H1 (cell line): ENCODE measurements at places on chromosomes 11 and 22.

DNA sequence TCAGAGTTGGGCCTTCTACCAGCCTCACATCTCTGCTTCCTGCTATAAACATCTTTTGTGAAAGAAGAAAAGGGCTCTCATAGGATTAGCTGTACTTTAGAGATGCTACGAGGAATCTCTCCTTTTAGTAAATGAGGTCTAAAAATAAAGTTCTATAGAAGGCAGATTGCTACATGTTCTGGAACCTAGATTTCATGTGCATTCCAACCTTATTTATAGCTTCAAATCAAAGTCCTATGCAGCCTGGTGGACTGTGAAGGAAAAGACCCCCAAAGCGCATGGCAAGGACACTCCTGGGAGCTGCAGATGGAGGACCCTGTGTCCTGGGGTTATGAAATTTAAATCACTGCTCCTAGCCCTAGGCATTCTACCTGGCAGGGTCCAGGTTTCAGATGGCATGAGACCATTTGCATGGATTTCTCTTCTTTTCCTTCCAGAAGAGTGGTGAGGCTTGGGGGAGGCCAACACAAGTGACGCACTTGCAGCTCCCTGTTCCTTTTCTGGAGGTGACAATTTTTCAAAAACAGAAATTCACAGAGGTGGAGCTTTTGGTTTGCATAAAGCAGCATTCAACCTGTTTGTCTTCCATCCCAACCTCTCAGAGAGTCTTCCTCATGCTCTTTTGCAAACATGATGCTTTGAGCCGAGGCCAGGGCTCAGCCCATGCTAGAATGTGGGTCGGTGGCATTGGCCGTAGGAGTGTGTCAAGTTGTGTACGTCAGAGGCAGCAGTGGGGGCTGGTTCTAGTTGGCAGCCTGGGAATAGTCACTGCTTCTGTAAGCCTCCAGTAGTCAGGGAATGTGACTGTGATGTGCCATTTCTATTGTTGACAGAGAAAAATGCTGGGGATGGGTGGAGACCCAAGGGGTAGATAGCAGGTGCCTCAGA, 6.3 kb downstream of the CRY2 start:
- no peak for DNase-seq

DNA sequence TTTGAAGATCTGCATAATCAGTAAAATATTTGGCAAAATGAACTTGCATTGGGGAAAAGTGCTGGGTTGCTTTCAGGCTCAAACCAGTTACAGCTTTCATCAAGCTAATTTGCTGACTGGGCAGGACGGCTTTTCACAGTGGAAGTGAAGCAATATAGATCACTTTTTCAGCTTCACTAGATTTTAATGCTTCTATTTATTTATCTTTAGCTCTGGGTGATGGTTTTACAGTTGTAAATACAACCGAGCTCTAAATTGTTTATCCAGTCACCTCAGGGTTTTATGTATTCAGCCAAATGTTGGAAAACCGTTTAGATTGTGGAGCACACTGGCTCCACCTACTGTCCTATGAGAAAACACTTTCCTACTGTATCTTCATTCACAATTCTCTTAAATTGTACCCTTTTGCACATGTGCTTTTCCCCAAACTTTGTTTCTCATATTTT, 58.2 kb downstream of the ACER3 start:
- no peak for DNase-seq

DNA sequence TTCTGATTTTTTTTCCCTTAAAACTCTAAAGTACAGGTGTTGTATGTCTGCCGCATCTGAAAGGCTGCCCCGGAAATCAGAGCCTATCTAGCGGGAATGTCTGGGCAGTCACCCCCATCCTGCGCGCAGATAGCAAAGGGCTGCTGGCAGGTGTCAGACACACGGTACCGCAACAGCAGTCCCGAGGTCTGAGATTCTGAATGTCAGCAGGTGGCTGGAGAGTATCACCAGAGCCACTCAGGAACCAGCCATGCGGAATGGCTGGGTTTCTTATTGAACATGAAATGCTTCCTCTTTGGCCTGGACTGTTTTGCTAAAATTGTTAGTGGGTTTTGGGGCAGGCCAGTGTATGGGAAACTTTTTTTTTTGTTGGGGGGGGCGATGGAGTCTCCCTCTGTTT, 53.3 kb downstream of the CERK start:
- no peak for DNase-seq

DNA sequence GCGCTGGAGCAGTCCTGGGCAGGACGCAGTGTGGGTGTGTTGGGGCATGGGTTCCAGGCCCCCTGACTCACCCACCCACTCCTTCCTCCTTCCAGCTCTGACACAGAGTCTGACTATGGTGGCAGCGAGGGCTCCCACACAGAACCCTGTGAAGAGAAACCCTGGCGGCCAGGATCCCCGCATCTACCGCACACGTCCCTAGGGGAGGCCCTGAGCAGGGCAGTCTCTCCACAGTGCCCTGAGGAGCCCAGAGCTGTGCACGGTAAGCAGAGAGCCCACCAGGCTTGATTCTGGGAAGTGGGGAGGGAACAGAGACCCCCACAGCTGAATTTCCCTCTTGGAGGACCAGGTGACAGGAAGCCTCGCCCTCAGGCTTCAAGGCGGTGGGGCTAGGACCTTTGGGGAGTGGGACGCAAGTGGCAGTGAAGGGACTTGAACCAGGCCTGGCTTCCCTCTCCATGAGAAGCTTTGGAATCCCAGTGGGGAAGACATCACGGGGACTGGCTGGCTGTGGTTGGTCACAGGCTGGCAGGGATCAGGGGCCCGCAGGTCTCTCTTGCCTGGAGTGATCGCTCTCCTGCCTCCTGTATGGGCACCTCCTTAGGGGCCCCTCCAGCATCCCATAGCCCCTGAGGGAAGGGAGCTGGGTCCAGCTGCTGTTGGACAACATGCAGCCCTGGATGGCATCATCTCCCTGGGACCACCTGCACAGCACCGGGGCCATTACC, 96.4 kb upstream of the PARVA start:
- no peak for DNase-seq

GRCh38 chr22:47933891-47934290, 1171.4 kb downstream of the TBC1D22A start:
- no peak for DNase-seq

DNA sequence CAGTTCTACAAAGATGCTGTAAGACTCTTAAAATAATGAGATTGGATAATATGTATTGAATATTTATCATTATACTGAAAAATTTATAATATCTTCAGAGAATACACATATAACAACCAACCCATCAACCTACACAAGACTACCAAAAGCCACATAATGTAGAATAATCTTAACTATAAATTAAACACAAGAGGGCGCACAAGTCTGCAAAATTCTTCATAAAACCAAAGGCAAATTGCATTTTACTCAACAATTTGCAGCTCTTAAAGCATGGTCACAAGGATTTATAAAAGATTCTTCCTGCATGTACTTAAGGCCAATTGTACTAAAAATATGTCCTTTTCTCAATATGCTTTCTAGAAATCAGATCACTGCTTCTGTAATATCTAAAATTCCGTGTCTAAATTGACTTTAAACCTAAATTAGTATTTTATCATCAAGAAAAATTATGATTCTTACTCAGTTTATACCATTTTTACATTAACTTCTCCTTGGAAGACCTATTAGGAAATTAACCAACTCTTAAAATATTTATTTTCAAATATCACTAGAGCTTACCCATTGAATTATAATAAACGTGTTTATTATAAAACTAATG, 79.0 kb downstream of the TTC28 start:
- DNase-seq = no peak

DNA sequence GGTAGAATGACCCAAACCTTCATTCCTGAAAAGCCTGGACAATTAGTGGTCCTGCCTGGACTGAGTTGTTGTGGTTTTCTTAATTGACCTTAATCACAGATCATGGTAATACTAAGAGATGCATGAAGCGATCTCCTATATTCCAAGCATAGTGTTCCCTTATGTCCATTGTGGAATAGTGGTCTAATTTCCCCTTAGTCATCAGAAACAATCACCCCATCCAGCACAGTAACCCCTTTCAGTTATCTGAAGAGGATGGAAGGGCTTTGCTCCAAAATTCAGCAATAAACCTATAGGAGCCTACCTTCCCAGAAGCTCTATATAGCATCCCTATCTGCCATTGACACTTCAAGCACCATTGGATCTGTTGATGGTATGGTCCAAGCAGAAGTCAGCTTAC, 6.8 kb upstream of the MS4A5 start:
- no peak for DNase-seq

DNA sequence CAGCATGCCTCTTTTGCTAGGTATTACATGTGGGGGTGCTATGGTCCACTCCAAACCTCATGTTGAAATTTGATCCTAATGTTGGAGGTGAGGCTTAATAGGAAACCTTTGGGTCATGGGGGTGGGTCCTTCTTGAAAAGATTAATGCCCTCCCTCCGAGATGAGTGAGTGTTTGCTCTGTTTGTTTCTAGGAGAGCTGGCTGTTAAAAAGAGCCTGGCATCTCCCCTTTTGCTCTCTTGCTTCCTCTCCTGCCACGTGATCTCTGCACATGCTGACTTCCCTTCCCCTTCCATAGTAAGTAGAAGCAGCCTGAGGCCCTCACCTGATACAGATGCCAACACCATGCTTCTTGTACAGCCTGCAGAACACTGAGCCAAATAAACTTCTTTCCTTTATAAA, 104.5 kb downstream of the FAT3 start:
- no peak for DNase-seq

DNA sequence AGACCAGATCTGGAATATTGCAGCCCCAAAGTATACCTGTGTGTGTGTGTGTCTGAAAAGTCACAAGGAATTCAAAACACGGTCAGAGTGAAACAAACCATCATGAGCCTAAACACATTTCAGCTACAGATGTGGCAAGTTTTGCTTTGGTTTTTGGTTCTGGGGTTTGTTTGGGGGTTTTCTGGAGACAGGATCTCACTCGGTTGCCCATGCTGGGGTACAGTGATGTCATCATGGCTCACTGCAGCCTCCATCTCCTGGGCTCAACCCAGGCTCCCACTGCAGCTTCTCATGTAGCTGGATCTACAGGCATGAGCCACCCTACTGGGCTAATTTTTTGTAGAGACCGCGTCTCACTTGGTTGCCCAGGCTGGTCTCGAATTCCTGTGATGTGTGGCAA, 41.4 kb upstream of the PHF21A start:
- no peak for DNase-seq

DNA sequence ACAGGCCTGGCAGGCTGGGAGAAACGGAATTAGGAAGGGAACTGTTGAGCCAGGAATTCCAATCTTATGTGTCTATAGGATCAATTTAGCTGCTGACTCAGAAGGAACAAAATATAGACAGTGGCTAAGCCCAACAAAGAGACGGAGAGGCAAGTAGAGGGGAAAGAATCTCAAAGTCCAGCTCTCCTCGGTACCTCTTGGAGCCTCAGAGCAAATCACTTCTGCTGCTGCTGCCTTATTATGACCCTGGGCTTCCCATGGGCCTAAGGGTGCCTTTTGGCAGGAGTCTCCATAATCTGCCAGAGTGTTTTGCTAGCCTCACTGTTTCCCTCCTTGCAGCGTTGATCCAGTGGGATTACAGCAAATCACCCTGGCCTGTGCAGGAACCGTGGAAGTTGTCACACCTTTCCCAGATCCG, 31.7 kb downstream of the PAX6 start:
- DNase-seq = no peak

DNA sequence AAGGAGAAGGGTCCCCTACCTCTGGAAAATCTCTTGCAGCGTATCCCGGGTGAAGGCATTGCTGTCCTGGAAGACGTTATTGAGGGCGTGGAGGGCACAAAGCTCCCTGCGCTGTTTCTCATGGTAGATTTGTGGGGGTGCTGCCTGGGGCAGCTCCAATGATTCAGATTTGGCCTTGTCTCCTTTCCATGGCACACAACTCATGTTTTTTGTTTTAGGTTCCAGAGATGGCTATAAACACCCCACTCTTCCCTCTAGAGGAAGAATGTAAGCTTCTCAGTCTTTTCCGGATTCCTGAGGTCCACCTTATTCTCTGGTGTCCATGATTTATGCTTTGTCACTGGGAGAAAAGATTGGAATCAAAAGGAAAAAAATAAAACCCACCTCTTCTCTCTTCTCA, 959 bp downstream of the JOSD1 start:
- DNase-seq = no peak

- no peak for DNase-seq
These were observed 187.4 kb upstream of the API5 start for GRCh38 chr11:43124272-43124935.

- no peak for DNase-seq
These were observed 36.9 kb downstream of the DGCR2 start for GRCh38 chr22:19085233-19085718.

DNA sequence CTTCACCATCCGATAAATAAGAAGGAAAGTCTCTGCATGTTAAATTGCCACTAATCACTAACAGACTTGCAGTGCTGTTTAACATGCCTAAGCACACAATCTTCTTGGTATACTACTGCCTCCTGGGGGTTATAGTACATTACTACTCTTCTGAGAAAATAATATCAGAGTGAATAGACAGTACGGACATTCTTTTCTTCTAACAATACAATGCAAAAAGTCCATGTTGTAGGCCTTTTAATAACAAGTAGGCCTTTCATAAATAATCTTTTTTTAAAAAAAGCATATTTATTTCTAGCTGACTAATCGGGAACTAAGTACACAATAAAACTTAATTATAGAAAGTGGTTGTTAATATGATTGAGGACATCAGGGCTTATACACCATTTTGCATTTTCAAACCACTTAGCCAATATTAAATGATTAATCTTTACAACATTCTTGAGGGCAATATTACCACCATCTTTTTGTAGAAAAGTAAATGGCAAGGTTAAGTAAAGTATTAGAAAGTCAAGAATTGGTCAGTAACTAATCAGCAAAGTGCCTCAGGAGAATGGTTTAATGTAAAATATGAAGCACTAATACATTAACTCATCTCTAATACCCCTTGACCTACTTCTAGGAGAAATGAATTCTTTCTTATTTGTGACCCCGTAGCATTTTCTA, 84.7 kb downstream of the TTC28 start:
- no peak for DNase-seq

- no peak for DNase-seq
These were observed 19.4 kb upstream of the TMA7B start for GRCh38 chr22:39940757-39941305.

DNA sequence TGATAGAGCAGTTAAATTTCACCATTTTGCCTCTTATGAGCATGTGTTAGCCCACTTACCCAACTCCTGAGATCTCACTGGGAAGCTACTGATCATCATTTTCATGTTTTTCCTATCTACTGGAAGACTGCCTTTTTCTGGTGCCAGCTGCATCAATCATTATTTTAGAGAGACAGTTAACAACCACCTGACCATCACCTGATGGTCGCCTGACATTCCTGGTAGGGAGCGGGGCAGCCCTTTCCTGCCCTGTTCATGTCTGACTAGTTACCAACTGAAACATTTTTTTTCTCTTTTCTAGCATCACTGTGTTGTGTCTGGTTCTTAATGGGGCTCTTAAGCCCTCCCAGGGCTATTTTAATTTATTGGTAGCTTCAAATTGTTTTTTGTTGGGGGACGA, 20.2 kb upstream of the PATL1 start:
- DNase-seq = no peak

GRCh38 chr11:115678942-115679341, 174.7 kb upstream of the CADM1 start:
- DNase-seq = no peak

- DNase-seq = no peak
These were observed 21.2 kb upstream of the MAP6 start for GRCh38 chr11:75689863-75690609.

- DNase-seq = no peak
These were observed 63.2 kb downstream of the SHANK2 start for GRCh38 chr11:71188886-71189767.
